ENCODE measurements at places on chromosomes 3 and 15.

- DNase-seq: no peak
Observed at GRCh38 chr15:52699457-52699856, 20.3 kb upstream of the ATOSA start.

GRCh38 chr3:66083096-66083678 lies 44.5 kb upstream of the MAGI1 start:
- no peak for DNase-seq

- DNase-seq: no peak
Observed at GRCh38 chr3:169498336-169498735, 165.2 kb downstream of the MECOM start.

DNA sequence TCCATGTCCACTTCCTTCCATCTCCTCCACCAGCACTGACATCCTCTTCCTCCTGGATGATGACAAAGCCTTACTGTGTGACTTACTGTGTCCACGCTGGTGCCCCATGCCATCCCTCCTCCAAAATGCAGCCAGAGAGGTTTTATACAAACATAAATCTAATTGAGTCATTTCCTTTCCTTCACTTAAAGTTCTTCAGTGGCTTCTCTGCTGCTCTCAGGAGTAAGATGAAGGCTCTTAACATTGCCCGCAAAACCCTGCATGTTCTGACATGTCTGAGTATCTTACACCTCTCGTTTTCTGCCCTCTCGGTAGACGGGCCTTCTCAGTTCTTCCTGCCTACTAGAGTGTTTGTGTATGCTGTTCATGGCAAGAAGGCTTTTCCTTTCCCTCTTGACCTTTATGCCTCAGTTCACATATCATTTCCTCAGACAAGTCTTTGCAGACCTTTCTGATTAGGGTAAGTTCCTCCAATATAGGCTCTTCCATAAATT lies 175.5 kb downstream of the CFAP20DC start:
- DNase-seq: no peak

- no peak for DNase-seq
Observed at GRCh38 chr15:90095521-90095959, 6.7 kb downstream of the IDH2 start.

DNA sequence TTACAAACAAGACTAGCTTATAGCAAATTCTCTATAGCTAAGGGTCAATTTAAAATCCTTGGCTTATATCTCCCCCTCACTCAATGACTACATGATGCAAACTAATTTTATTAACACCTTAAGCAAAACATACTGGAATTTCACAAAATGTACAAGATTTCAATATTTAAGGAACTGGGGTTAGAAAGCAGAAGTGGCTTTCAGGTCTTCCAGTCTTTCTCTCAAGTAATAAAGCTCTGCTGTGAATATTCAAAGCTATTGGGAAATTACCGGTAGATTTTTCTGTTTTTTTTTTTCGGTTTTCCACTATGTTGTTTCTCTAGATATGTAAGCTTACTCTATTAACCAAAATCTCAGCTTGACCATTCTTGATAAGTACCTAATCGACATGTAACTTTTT lies 3.9 kb downstream of the EPM2AIP1 start:
- no peak for DNase-seq

DNA sequence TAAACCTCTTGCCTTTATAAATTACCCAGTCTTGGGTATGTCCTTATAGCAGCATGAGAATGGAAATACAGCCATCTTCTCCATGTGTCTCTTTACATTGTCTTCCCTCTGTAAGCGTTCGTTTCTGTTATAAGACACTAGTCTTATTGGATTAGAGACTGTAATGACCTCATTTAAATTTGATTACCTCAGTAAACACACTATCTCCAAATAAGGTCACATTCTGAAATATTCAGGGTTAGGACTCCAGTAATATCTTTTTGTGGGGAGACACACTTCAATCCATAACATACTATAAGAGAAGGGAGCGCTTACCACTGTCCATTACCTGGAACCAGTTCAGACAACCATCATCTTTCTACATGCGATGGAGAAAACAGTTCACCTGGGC lies 34.3 kb upstream of the CD47 start:
- no peak for DNase-seq

Measured in stimulated activated CD4-positive, alpha-beta T cell treated with anti-CD3 and anti-CD28 coated beads, Interleukin-1b, Interleukin-23, amount 100 ng/mL, for 24 hours (primary cell).